ENCODE measurements at places on chromosomes 2 and 18. TPM values are rescaled to one million over a fixed set of nuclear protein-coding genes. Genes with fewer than 3 reads are reported as not detected.
A peak's percentile ranks its signal among the peaks of the same experiment; 100 is the strongest.

The PDE1A gene
- not detected for total RNA-seq

The FAM161A gene
- total RNA-seq = 4.8 TPM

DNA sequence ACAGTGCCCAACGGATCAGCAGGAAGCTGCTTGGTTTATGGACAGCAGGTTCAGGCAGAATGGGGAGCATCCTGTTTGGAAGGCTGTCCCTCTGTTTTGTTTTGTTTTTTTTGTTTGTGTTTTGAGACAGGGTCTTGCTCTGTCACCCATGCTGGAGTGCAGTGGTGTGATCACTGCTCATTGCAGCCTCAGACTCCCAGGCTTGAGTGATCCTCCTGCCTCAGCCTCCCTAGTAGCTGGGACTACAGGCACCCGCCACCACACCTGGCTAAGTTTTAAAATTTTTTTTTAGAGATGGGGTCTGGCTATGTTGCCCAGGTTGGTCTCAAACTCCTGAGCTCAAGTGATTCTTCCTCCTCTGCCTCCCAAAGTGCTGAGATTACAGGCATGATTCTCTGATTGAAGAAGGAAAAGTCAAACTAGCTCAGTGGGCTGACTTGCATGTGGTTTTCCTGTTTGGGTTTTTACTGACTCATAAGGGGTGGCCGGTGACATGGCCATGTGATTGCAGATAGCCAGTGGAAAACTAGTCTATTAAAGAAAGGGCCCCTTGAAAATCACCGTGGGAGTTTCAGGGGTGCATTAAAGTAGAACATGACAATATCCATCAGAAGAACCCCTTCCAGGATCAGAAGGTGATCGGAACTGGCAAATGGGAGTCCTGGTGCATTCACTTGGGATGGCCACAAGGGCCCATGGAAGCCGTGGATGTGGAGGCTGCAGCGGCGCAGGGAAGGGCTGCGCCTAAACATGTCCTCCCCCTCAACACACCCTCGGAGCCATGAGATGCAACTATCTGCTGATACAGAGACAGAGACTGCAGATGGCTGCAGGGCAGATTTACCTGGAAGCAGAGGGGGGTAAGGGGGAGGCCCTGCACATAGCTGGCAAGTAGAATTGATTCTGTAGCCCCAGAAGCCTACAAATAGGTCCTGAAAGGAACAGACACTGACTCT, 26.5 kb downstream of the AQP12B start:
- peak; percentile 75 for DNase-seq

DNA sequence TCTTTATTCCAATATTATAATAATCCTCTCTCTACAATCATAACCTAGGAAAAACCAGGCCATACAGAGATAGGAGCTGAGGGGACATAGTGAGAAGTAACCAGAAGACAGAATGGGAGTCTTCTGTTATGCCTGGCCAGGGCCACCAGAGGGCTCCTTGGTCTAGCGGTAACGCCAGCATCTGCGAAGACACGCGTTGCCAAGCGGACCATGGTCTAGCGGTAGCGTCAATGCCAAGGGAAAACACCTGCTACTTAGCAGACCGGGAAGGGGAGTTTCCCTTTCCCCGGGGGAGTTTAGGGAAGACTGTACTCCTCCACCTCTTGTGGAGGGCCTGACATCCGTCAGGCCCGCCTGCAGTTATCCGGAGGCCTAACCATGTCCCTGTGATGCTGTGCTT, 36.6 kb downstream of the ARL6IP6 start:
- DNase-seq = no peak

DNA sequence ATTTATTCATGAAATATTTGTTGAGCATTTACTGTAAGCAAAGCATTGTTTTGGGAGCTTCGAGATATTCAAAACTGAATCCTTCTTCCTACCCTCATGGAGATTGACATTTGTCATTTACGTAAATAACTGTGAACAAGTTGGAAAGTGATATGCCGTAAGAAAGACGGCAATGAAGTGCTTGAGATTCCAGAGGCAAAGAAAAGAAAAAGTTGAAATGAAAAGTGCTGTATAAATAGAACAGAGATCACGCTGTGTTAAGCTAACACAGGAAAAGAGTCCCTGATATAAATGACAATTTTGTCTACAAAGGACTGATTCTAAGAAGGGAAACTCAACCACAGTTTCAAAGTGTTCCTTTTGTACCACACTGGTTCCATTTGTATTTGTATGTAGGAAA, 1.8 kb downstream of the CHRNA1 start:
- no peak for DNase-seq

DNA sequence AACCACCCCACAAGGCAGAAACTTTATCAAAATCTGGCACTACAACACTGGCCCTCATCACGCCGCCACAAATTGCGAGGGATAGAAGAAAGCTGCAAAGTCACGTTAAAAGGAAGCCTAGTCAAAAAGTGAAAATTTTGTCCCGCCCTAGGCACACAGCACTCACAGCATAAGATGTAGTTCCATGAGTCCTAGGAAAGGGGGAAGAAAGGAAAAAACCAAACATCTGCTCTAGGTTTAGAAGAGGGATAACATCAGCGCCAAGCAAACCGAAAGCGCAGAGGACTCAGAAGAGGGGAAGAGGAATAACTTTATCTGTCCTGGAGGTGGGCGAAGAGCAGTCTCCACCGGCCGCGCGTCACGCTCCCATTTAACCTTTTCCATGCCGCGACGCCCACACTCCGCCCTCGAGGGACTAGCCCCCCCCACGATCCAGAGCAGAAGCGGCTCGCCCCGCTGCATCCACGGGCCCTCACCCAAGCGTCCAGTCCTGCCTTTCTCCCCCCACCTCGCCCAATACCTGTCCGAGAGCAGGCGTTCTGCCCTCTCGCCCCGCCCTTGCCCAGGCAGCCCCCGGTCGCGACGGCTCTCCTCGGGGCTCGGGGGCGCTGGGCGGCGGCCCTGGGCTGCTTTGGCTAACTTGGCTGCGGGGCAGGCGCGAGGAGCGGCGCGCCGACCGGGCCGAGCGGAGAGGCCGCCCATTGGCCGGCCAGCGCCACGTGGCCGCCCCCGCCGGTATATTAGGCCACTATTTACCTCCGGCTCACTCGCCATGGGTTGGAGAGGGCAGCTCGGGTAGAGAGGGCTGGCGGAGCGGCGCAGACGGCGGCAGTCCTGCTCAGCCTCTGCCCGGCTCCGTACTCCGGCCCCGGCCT, at the start of gene HOXD1:
Gene HOXD1, plus strand, starts transcription at position 770 of the 875 bp plus-strand sequence. CDS start 134 bp downstream, outside the sequence.
- no peak for DNase-seq
